ENCODE measurements at places on chromosomes 12 and 14.

DNA sequence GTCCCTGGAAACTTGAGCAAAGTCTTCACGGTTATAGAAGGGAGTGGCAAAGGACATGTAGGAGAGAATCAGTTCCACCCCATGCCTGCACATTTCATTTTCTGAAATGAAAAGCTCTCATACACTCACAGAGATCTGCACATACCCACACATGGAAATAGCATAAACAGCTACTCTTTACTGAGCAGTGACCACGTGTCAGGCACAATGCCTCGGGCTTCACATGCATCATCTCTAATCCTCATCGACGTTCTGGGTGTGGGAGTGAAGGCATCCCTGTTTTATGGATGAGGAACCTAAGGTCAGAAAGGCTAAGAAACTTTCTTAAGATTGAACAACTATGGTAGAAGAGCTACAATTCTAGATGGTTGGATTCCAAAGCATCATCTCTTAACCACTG, 198.8 kb downstream of the DAD1 start:
- DNase-seq: no peak

- DNase-seq: no peak
Observed at GRCh38 chr12:117069926-117070900, 29.0 kb downstream of the TESC start.

GRCh38 chr14:56156096-56156495, 37.9 kb downstream of the PELI2 start:
- no peak for DNase-seq

DNA sequence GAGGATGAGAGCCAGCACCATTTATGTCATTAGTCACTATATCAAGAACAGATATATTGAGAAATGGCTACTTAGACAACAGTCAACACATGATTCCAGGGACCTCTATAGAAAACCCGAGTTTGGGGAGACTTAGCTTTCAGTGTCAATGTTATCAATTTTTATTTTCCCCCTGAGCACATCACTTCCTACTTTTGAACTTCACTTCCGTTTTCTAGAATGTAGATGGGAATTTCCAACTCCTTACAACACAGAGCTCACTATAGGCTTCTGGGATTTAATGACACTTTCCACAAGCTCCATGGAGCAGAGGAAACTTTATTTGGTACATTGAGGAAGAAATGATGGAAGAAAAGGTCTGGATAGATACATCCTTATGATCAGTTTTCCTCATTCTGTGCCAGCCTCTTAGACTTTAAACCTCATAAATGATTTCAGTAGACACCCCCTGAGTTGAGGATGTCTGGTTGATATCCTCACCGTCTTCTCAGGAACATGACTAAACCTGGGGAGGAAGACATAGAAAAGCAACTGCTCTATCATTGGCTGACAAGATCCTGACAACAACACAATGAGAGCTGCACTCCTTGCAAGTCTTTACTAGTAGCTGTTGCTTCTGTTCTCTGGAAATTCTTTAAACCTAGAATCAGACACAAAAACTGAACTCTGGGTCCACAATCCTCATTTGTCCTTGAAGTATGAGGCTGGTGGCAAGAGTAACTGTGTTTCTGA, 449.4 kb upstream of the OR4E1 start:
- DNase-seq: no peak

GRCh38 chr12:93149229-93149628, 220.1 kb upstream of the EEA1 start:
- no peak for DNase-seq

DNA sequence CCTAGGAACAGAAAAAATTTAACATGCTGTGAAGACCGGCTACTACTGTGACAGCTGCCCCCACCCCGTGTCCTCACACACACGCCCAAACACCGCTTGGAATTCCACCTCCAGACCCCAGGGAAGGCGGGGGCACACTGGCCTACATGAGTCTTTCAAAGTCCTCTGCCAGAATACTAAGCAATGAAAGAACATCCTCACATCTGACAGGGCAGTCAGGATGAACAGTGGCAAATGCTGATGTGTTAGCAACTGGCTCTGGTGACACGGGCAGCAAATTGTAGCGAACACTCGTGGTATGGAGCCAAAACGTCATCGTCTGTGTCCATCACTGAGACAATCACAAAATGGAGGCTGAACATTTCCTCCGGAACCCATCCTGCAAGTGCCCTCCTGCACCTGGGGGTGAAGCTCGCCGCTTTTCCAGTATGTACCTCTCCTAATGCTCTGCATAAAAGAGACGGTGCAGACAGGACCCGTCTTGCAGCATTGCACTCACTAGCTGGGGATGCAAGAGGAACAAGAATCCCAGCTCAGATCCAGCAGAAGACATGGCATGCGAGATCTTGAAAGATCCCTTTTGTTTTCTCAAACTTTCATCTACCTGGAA, 94.8 kb downstream of the BCL11B start:
- no peak for DNase-seq

DNA sequence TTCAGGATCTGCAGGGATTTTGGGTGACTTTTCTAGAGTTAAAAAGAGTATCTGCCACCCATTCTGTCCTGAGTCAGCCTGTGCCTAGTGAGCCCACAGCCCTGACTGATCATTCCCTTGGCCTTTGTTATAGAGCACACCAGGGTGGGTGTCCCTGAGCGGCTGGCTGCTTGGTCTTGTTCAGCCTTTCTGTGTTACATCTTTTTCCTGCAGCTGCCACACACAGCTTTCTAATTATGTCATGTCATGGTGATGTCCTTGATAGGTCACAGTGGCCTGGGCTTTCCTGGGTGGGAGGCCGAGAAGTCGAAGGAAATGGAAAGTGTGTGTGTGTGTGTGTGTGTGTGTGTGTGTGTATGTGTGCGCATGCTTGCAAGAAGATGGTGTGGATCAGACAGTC, 293.2 kb upstream of the CRY1 start:
- DNase-seq: no peak

GRCh38 chr14:49946320-49947141, 53.6 kb downstream of the ARF6 start:
- no peak for DNase-seq

GRCh38 chr14:44895716-44896115, 66.0 kb downstream of the KLHL28 start:
- DNase-seq: no peak

- no peak for DNase-seq
Observed at GRCh38 chr14:33127531-33127930, 188.9 kb downstream of the NPAS3 start.

DNA sequence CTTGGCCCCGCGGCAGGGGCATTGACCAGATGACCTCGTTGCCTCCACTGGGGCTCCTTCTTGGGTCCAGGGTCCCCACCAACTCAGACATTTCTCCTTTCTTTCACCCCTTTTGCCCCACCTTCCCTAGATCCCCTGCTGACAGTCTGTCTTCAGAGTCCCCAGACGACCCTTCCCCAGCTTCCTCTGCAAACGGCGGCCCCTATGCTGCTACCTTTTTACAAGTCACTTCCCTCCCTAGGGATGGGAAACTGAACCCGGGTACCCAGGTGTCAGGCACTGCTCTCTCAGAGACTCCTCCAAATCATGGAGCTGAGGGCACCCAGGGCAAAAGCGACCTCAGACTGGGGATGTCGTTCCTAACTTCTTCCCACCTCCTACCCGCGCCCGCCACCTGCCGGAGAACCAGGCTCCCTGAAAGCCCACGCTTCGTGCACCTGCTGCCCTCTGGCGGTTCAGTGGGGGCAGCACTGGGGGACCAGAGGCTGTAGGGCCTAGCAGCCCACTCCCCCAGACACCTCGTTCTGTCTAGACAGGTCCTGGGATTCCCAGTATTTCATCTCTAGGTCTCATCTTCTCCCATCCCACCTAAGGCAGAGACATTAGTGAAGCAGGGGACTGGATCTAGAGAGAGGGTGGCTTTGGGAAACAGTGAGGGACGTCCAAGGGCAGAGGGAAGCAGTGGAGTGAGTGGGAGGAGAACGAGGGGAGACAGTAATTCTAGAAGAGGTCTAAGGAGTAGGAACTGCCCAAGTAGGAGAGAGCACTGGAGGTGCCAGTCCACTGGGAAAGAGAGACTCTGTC, 4.9 kb downstream of the ZNF385A start:
- peak; percentile 77 for DNase-seq

GRCh38 chr12:80513211-80513610, 69.2 kb downstream of the PTPRQ start:
- DNase-seq: no peak

- DNase-seq: no peak
Observed at GRCh38 chr12:3405821-3406220, 85.2 kb upstream of the PRMT8 start.

GRCh38 chr12:72337382-72337781, 65.2 kb downstream of the TRHDE start:
- no peak for DNase-seq

GRCh38 chr12:126509572-126509971, 1444.3 kb downstream of the AACS start:
- DNase-seq: no peak

GRCh38 chr12:58302487-58303011, 361.2 kb downstream of the ATP23 start:
- DNase-seq: no peak

DNA sequence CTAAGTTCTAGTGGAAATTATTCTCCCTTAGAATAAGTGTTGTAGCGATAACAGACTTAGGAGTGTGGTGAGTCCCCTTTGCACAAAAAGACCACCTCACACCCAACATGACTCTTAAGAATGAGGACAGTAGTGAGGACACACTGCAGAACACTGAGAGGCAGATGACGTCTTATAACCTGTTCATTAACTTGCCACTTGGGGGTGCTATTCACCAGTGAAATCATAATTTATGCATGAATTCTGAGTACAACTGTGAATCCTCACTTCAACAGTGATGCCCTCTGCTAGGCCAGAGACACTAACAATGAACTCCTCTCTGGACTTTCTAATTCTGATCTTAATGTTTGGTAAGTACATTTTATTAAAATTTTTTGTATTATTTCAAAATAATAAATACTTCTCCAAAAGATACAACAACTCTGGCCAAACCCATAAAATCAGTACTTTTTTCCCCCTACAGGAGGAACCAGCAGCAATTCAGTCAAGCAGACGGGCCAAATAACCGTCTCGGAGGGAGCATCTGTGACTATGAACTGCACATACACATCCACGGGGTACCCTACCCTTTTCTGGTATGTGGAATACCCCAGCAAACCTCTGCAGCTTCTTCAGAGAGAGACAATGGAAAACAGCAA, 274.7 kb downstream of the DAD1 start:
- DNase-seq: peak; percentile 26

- no peak for DNase-seq
Observed at GRCh38 chr14:105411017-105411941, 8.3 kb upstream of the MTA1 start.

GRCh38 chr12:48977290-48978281, 536 bp upstream of the WNT1 start:
- DNase-seq: no peak

- no peak for DNase-seq
Observed at GRCh38 chr14:105492971-105493871, 2.2 kb downstream of the TEDC1 start.

DNA sequence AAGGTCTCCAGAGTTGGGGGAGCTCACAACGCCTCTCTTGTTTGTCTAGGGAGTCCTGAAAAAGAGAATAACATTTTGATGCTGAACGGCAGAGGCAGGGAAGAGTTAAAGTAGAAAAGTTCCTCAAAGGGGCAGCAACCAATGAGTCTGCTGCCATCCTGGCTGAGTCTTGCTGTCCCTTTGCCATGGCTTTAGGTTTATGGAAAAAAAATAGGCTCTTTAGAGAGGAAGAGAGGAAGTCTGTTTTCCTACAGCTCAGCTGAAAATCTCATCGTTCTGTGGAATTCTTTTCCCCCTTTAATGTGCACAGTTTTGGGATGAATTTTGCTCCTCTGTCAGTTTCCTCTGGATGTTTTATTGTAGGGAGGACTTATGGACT, 314.8 kb upstream of the TBX3 start:
- DNase-seq: no peak

DNA sequence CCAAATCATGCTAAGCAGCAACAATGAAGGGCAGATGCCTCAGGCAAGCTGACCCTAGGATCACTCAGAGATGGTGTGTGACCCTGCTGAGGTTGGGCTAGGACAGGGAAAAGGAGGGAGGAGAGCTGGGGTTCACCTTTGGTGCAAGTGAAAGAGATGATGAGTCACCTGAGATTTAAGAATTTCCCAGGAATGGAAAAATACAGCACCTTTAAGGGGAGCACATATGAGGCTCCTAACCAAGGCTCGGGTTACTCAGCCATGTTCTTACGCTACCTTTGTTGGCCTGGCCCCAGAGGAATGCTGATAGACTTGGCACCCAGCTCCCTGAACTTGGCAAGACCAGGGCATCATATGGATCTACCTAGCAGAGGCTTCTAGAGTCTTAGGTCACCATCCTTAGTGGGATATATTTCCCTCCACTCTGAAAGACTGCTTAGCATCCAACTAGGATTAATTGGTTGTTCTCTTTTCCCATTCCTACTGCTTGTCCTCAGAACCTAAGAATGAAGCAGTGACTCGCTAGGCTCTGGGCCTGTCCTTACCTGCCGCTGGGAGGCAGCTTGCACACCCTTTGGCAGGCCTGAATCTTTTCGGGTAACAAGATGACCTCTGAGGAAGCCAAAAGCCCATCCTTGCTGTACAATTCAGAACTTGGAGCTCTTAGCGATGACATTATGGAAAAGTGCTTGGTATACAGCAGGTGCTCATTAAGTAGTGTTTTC, 4.0 kb upstream of the NAA25 start:
- DNase-seq: no peak

Measured in GM18507 (cell line).